ENCODE measurements at places on chromosomes 16 and 17.

DNA sequence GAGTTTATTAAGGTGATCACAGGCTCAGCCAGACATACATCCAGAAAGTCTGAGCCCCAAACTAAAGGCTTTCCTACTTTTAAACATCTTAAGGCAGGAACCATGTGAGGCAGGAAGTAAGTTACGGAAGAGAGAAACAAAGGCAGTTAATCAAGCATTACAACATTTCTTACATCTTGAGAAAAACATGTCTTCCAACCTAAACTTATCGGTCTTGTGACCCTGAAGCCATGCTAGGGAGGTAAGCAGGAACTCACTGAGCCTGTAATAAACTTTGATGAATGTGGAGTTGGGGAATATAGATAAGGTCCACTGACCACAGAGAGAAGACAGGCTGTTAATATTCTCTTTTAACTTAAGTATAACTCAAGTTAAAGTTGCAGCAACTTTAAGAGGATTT lies 3.5 kb upstream of the ACSM3 start:
- no peak for DNase-seq

GRCh38 chr16:85753559-85753958 lies 2.7 kb upstream of the C16orf74 start:
- no peak for DNase-seq

DNA sequence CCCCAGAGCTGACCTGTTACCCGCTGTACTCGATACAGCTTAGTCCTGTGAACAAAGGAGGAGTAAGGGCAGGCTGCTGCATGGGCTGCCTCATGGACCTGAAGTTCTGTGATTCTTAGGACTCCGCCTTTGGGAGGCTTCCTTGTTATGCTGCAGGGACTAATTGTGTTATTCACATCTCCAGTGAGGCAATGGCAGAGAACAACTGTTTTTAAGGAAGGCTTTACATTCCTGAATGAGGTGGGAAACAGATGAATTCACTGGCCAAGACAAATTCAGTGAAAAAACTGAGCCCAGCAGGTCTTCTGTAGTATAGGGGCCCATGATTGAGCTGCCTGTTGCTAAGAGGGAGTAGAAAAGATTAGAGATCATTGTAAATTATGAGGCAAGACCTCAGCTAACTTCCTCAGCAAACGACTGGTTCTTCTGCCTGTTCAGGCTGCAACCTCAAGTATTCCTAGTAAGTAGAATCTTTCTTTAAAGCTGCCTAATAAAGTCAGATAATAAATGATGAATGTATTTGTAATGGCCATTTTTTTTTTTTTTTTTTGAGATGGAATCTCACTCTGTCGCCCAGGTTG lies 26.3 kb downstream of the ADORA2B start:
- DNase-seq, result no peak

- DNase-seq, result no peak
Observed at GRCh38 chr16:57343221-57343620, 15.4 kb upstream of the CCL22 start.

DNA sequence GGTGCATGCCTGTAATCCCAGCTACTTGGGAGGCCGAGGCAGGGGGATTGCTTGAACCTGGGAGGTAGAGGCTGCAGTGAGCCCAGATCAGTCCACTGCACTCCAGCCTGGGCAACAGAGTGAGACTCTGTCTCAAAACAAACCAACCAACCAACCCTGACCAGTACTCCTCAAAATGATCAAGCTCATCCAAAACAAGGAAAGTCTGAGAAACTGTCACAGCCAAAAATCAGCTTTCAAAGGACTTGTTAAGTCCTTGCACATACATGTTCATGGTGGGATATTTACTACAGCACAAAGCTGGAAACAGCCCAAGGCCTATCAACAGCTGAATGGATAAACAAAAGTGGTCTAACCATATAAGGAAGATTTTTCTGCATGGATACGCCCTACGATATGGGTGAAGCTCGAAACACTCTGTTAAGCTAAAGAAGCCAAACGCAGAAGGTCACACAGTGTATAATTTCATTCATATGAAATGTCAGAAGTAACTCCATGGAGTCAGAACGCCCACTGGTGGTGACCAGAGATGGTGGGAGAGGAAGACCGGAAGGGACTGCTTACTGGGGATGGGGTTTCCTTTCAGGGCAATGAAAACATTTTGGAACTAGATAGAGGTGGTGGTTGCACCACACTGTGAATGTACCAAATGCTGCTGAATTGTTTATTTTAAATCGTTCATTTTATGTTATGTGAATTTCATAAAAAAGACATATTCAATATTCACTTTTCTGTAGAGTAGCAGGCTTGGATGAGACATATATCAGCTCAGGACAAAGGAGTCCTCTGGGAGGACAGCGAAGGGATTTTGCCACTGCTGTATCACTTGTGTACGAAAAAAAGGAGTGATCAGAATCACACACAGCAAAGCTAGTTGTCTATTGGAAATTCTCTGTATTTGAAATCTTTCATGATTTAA lies 17.7 kb downstream of the CCL17 start:
- DNase-seq, result no peak

DNA sequence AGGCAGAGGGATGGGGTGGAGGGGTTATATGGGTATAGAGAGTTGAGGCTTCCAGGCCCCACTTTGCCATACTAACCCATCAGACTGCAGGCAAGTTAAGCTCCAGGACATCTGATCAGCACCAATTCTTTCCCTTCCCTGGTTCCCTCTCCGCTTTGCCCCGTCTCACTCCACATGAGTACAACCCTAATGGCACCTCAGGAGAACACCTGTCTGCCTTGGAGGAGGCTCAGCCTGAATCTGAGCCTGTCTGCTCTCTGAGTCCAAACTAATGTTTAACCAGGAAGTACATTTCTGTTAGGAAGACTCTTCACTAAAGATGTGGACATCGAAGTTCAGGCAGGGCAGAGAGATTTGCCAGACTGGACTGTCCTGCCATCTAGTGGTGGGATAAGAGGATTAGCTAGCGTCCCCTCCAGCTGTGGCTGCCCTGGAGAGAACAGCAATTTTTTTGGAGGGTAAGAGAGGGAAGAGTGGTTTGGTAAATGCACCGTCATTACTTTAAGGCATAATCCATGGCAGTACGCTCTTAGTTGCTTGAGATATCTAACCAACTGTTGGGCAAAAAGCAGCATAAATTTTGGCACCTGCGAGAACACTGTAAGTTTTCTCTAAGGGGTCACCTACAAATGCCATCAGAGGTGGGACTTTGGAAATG lies 29.2 kb upstream of the LRRC75A start:
- DNase-seq, result peak; percentile 48

DNA sequence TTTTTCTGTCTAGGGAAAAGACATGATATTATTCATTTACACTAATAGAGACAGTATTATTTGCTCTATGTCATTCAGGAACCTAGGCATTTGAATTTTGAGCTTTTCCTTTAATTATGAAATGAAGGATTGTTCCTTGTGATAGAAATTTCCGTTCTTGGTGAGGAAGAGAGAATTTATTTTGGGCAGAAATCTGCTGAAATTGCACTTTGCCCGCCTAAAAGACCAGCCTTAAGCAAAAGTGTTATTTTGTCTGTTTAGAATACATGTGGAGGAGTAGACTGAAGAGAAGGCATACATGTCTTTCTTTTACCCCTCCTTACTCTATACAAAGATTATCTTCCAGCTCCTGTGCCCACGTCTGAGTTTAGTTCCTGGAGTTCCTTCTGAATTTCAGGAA lies 16.8 kb upstream of the KRT10 start:
- DNase-seq, result no peak

DNA sequence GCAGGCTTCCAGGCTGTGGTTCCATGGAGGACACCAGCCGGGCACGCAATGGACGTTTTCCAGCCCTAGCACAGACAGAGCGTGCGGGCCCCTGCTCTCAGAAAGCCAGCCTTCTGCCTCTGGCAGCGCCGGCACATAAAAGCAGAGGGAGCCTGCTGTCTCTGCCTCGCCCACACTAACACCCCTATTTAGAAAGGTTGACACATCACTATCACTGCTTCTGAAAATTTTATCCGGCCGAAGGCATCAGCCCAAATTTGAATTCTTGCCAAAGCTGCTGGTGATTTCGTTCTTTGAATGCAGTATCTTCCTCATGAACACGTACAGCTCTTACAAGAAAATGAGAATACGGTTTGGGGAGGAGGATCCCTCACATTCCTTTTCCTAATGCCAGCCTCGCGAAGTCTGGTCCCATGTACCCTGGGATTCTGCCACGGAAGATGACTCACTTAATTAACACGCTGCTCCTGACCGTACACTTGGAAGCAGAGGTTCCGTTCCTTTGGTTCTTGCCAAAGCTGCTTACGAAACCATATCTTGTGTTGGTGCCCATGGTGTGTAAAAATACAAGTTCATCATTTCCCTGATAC lies 1.3 kb upstream of the RAB11FIP3 start:
- DNase-seq, result no peak

- no peak for DNase-seq
Observed at GRCh38 chr17:39702901-39703893, 3.3 kb downstream of the ERBB2 start.

DNA sequence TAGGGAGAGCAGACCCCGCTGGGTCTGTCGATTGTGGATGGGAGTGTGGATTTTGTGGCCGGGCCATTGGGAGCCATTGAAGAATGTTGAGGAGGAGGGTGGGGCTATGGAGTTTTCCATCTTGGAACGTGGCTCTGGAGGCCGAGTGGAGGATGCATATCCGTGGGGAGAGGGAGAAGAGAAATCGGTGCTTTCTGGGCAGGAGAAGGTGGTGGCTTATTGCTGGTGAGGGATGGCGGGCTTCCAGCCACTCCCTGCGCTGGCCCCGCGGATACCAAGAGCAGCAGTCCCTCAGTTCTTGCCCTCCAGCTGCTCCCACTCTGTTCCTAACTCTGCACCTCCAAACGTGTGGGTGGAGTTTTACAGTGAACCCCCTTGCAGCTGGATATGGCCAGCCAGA lies 162.4 kb downstream of the CMIP start:
- no peak for DNase-seq
